ENCODE measurements at places on chromosomes 4 and X.

DNA sequence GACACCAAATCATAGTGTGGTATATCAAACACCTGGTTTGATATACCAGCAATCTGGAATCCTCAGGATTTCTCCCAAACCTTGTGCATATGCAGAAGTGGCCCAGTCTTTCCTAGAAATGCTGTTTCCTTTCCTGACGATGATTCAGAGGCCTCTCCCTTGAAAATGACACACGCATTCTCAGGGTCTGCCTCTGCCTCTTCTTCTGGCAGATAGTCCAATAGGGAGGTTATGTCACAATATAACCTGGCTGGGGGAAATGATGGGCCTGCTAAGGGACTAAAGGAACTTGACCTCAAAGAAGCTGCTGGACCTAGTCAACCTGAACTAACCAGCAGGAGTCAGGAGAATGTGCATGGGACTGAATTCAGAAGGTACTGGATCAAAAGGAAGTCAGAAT lies 435.2 kb downstream of the IDS start:
- no peak for DNase-seq

DNA sequence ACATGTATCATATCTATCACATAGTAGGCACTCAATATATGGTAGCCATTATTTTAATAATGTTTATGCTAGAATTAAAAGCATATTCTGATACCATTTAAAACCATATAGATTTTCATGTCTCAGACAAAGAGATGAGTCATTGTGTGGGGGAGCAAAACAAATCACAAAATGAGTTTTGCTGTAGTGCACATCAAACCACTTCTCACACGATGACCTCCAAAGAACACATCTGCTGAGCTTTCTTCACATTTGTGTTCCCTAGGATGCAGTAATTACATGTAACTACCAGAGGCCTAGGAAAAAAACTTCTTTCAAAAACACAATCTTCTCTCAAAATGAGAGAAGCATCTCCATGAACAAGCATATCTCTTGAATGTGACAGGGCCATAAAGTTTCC lies 56.1 kb upstream of the BRS3 start:
- DNase-seq = no peak

DNA sequence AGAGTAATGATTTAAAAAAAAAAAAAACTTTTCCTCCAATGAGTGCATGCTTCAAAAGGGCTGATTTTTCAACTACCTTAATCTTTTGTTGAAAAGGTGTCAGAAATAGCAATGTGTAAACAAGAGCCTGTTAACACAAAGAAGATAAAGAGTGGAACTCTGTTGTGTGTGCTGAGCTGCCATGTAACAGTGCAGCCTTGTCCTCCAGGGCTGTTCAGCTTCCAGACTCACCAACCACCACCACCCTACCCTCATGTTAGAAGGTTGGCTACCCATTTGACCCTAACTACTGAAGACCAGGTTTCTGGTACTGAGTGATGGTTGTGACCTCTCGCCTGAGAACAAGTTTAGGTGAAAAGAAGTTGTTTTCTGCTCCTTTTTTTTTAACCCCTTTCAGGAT lies 222.8 kb upstream of the TEX13C start:
- no peak for DNase-seq

DNA sequence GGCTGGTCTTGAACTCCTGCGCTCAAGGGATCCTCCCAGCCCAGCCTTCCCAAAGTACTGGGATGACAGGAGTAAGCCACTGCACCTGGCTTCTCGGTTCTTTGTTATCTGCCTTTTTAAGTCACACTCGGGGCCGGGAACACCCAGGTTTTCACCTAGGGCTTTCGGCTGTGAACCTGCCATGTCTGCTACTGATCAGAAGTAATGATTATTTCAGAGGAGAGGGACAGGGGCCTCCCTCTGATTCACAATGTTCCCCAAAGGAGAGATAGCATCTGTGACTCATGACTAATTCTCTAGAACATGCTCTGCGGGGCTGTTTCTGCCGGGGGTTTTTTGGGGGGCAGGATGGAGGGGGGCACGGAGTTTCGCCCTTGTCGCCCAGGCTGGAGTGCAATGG lies 26.9 kb downstream of the CRLF2 start:
- no peak for DNase-seq

DNA sequence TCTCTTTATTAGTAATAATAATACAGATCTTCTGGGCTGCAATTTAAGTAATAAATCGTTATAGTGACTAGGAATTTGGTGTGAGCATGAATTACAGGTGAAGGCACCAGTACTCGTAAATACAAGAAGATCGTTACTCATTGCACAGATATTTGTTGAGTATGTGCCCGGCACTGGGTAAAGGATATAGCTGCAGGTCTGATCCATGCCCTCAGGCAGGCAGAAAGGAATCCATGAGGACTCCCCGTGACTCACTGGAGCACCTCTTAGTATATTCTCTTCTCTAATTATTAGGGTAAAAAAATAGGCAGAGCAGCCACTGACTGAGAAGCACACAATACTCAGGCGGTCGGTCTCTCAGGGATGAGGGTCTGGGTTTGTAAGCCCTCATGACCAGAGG lies 868.3 kb downstream of the RAB28 start:
- no peak for DNase-seq

GRCh38 chr4:185683222-185683621 lies 128.8 kb downstream of the SORBS2 start:
- DNase-seq = no peak

GRCh38 chrX:19912-20571 lies 261.1 kb upstream of the PLCXD1 start:
- DNase-seq = no peak

GRCh38 chr4:168892475-168892874 lies 117.6 kb downstream of the CBR4 start:
- no peak for DNase-seq

- no peak for DNase-seq
Observed at GRCh38 chr4:180028682-180029081, 2214.5 kb upstream of the TENM3 start.

DNA sequence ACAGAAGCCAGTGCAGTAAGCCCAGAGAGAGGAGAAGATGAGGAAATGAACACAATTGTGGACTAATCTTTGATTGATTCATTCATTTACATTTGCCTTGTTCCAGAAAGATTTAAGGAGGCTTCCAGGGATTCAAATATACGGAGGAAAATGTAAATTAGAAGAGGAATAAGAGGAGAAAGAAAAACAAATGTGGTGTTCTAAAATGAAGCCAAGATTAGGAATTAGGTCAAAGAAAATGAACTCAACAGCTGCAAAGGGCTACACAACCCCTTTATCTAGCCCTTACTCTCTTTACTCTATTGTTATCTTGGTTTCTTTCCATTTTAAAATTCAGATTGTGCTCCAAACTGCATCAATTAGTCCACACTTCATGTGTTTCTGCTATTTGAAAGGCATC lies 196.8 kb downstream of the SPATA18 start:
- no peak for DNase-seq

DNA sequence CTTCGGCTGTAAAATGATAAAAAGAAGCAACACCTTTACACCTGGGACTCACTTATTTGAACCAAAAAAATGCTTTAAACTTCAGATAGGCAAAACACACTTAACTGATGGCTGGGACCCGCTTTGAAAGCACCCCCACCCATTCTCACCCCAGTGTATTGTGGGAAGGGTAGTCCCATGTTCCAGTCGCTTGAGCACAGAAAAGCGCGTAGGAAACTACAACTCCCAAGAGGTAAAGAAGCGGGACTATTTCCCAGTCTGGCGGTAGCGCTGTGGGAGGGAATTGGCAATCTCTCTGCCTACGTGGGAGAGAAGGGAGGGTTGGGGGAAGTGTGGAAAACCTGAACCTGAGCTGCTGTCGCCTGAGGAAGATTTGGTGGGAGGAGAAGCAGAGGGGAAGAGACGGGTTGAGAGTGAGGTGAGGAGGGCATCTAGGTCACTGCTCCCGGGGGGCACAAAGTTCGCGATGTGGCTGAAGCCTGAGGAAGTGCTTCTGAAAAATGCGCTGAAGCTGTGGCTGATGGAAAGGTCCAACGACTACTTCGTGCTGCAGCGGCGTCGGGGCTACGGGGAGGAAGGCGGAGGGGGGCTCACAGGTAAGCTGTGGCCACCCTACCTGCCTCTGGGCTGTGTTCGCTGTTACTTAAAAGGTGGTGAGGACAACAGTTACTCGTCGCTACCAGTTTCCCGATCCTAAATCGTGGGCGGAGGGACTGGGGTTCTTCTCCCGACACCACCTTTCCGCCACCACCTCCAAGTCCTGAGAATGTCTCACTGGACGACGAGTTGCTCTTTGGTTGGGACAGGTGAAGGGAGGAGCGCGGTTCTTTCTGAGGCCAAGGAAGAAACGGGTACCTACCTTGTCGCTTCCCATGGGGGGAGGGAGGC lies at the start of gene TBC1D8B:
TBC1D8B (plus strand) TSS at position 286 of the 888 bp plus-strand sequence; CDS start at position 467, 181 bp downstream.
- DNase-seq = peak; percentile 38

DNA sequence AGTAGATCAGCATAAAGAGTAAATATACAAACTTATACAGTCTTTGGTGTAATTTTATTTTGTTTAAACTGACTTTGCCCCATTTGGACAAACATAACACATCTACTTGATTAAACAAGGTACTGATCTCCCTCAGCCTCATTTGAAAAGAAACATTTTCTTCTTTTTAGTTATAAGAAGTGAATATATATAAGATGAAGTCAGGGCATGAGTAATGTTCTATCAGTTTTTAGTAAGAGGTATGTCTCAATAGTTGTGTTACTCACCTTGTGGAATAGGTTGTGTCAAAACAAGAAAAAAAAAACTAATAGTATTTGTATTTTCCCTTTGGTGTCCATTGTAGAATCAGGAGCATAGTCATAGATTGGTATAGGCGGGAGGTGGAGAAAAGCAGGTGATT lies 327.4 kb downstream of the RPA4 start:
- no peak for DNase-seq

All from hypothalamus (tissue), 51 donors.